ENCODE measurements at places on chromosomes 3 and 15.

- no peak for DNase-seq
These were observed 21.0 kb downstream of the ZDHHC3 start for GRCh38 chr3:44954962-44955361.

- DNase-seq = no peak
These were observed 62.8 kb downstream of the LIPC start for GRCh38 chr15:58494567-58494966.

GRCh38 chr3:174700736-174701135, 158.4 kb upstream of the NAALADL2 start:
- DNase-seq = no peak

DNA sequence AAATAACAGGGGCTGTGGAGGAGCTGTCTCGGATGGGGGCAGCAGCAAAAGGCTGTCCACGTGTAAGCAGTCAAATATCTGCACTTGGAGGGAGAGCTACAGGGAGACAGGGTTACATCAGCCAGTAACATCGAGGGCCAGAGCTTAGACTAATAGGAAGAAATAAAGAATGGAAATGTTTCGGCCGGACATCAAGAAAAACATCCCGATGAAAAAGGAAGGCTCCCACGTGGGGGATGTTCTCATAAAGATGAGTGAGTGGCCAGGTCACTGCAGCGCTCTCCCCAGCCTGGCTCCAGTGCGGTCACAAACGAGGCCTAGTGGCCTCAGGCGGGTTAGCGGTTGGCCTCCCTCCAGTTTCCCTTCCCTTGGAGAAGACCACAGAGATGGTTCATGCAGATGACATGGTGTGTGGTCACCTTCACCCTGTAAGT, 56.1 kb upstream of the WNT5A start:
- DNase-seq = no peak

GRCh38 chr3:46221938-46222337, 13.8 kb upstream of the CCR1 start:
- no peak for DNase-seq

DNA sequence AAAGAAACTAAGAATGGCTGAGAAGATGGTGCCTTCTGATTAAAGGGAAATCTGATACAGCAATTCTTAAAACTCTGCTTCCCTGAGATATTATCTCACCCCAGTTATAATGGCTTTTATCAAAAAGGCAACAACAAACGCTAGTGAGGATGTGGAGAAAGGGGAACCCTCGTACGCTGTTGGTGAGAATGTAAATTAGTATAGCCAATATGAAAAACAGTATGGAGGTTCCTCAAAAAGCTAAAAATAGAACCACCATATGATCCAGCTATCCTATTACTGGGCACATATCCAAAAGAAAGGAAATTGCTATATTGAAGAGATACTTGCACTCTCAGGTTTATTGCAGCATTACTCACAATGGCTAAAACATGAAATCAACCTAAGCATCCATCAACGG, 65.1 kb downstream of the GOLIM4 start:
- no peak for DNase-seq

Data from C1 segment of cervical spinal cord (tissue), 14 donors.